ENCODE measurements at places on chromosomes 2 and 18. TPM values are rescaled to one million over a fixed set of nuclear protein-coding genes. Genes with fewer than 3 reads are reported as not detected.

DNA sequence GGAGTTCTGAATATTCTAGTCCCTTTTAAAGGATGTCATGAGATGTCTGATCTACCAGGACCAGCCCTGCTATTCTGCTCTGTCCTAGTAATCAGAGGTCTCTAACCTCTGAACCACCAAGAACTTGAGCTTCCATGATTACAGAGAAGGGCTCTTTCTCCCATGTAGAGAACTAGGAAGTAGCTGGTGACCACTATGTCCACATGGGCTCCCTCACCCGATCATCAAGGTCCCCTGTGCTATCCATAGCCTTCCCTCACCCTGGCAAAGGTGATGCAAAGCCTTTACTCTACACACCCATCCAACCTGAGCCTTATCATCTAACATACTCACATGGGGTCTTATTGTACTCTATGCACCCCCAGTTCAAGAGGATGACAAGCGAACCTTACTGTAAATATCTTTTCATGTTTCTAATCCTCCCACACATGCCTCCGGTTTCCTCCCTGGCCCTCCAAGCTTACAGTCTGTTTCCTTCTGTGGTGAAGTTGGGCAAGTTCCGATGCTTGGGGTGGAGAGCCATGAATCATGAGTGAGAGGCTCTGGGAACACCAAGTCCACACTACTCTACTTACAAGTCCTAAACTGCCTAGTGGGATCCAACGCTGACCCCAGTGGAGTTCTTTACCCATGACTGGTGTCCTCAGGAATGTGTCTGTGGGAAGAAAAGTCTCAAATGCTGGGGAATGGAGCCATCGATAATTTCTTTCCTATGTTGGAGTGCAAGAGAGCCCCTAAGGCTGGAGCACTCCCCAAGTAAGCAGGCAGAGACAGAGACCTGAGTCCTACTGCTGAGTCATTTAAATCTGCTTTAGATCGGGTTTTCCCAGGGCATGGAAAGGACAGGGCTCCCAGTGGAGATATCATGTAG, 73.3 kb upstream of the KLF7 start:
- DNase-seq = peak; percentile 34
- no peaks in the 10 kb centered on the region for H3K36me3 ChIP-seq
- H3K4me3 ChIP-seq = no peak overlapping the region

DNA sequence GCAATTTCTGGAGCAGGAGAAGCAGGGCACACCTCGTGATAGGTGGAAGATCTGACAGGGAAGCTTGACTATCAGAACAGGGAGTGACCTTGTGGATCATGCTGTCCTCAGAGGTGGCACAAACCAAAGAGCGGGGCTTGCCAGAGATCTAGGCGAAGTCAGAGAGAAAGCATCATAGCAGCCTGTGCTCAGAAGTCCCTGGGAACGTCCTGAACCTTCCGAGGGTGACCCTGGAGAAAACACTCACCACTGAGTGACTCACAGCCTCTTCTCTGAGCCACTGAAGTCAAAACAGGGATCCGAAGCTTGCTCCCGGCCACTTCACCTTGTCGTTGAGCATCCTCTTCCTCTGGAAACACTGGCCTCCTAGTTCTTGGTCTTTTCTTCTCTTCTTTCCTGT, 56.7 kb downstream of the IL1R2 start:
- no peak for DNase-seq
- H3K27ac ChIP-seq = peak overlapping the region; percentile 77
- no peaks in the 10 kb centered on the region for H3K36me3 ChIP-seq
- no peaks in the 10 kb centered on the region for H3K27me3 ChIP-seq

C2orf15 gene
- not detected for total RNA-seq

DNA sequence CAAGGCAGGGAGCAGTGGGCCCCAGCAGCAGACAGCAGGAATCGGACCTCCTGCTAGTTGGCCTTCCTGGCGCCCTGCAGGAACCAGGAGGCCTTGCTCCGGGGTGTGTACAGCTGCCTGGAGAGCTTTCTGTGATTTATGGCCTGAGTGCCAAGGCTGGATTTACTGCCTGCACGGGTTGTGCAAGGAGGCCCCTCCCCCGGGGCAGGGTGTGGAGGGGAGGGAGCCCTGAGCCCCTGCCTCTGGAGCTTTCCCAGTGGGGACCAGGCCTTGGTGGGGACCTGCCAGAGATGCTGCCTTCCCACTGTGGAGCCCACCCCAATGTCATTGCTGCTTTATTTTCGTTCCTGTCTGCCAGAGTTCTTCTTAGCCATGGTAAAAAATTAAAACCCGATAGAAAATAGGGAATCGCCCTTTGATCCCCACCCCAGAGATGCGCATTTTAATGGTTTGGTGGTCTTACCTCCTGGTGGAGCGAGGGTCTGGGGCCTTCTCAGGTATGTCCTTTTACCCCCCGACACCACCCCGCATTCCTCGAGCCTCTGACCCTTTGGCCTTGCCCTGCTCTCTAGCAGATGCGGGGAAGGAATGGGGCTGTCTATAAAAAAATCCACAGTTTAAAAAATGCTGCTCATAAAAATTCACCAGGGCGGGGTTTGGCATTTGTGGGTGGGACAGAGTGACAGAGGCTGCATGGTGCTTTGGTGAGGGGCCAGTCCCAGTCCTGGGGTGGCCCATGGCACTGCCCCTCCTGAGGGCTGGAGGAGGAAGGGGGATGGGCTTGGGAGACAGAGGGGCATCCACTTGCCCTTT, 6.9 kb upstream of the RALB start:
- peaks cover 8% of the 10 kb centered on the region for H3K4me1 ChIP-seq
- peak; percentile 88 for DNase-seq
- H3K27ac ChIP-seq = peak overlapping the region; percentile 70
- H3K4me3 ChIP-seq = no peak overlapping the region
- no peaks in the 10 kb centered on the region for H3K27me3 ChIP-seq
- no peaks in the 10 kb centered on the region for H3K36me3 ChIP-seq

C2orf81 gene
- total RNA-seq = 6.1 TPM

DNA sequence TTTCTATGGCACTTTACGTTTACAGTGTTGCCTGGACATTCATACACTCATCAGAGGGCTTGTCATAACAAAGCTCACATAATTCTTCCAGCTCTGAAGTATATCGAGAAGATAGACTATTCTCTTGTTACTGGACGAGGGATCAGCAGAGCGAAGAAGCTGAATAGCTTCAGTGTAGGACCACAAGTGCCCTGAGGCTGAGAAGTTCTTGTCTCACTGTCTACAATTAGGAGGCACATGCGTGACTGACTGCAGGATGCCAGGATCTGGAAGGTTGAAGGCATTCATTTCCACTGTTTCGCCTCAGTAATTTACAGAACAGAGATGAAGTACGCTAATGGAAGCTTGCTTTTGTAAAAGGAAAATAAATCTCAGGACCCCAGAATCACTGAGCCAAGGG, 9.6 kb downstream of the SH3YL1 start:
- H3K4me1 ChIP-seq = no peaks in the 10 kb centered on the region
- H3K4me3 ChIP-seq = no peak overlapping the region
- no peak for DNase-seq
- H3K27ac ChIP-seq = no peak overlapping the region
- no peaks in the 10 kb centered on the region for H3K27me3 ChIP-seq
- H3K36me3 ChIP-seq = no peaks in the 10 kb centered on the region

DNA sequence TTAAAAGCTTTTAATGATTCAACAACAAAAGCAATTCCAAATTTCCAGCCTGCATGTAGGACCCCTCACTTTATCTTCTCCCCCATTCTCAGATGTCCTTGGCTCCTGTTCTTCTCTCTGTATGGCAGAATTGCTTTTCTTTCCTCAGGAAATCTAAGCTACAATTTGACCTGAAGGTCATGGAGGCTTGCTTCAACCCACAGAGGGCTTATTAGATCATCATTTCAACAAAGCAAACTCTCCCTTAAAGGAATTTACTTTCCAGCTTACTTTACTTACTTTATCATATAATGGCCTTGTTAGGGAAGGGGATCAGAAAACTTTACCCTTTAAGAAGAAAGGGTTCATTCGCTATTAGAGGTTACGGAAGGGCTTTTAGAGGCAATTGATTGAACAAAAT, 211.5 kb downstream of the RAD51AP2 start:
- no peak overlapping the region for H3K4me3 ChIP-seq
- no peaks in the 10 kb centered on the region for H3K4me1 ChIP-seq
- H3K27me3 ChIP-seq = no peaks in the 10 kb centered on the region

DNA sequence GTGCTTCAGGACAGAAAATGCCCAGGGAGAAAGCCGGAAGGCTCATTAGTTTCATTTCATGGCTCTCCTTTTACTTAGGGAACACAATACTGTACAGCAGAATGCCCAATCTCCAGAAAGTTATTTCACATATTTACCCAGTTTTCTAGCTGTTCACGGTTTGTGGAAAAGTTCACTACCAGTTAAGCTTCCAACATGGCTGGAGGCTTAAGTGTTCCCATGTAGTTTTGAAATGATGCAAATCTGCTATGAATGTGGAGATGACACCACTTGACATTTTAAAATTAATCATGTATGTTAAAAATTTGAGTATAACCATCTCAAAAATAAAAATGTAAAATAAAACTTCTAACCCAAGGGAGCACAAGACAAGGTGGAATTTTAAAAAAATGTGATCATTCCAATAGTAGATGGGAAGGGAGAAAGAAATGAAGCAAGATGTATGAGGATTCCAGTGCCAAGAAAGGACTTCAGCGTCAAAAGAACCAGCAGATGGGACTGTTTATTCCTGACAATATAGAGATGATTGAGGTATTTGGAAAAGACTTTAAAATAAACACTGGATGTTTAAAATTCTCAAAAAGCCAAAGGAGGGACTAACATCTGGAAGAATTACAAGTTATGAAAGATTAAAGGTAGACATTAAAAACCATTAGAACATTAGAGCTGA, 60.9 kb upstream of the OSR1 start:
- no peak for DNase-seq
- H3K36me3 ChIP-seq = no peaks in the 10 kb centered on the region
- H3K4me1 ChIP-seq = no peaks in the 10 kb centered on the region
- H3K27ac ChIP-seq = no peak overlapping the region
- no peaks in the 10 kb centered on the region for H3K27me3 ChIP-seq
- H3K4me3 ChIP-seq = no peak overlapping the region

- no peaks in the 10 kb centered on the region for H3K36me3 ChIP-seq
- no peaks in the 10 kb centered on the region for H3K27me3 ChIP-seq
- no peaks in the 10 kb centered on the region for H3K4me1 ChIP-seq
- DNase-seq = no peak
- no peak overlapping the region for H3K27ac ChIP-seq
Observed at GRCh38 chr18:7349181-7349837, 118.4 kb downstream of the LRRC30 start.

- H3K4me1 ChIP-seq = no peaks in the 10 kb centered on the region
- no peaks in the 10 kb centered on the region for H3K27me3 ChIP-seq
- H3K27ac ChIP-seq = no peak overlapping the region
- no peaks in the 10 kb centered on the region for H3K36me3 ChIP-seq
- no peak for DNase-seq
- H3K4me3 ChIP-seq = no peak overlapping the region
Observed at GRCh38 chr2:5794012-5794411, 101.8 kb downstream of the SOX11 start.

DNA sequence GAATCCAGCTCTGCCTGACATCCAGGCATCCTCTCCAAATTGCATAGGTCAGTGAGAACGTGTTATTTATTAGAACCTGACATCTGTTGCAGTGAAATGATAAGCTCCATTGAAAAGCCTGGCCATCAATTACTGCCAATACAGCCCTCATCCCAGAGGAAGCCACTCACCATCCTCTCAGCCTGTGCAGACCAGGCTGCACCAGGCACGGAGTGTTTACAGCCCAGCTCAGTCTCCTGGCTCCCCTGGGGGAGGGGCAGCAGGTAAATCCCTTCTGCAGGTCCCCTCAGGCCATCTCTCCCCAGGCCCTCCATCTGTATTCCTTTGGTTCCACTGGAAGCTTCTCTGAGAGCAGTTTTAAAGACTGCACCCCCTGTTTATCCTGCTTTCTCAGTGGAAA, 82.6 kb upstream of the FOSL2 start:
- no peaks in the 10 kb centered on the region for H3K36me3 ChIP-seq
- H3K4me1 ChIP-seq = no peaks in the 10 kb centered on the region
- H3K27me3 ChIP-seq = no peaks in the 10 kb centered on the region
- DNase-seq = no peak
- no peak overlapping the region for H3K4me3 ChIP-seq

DNA sequence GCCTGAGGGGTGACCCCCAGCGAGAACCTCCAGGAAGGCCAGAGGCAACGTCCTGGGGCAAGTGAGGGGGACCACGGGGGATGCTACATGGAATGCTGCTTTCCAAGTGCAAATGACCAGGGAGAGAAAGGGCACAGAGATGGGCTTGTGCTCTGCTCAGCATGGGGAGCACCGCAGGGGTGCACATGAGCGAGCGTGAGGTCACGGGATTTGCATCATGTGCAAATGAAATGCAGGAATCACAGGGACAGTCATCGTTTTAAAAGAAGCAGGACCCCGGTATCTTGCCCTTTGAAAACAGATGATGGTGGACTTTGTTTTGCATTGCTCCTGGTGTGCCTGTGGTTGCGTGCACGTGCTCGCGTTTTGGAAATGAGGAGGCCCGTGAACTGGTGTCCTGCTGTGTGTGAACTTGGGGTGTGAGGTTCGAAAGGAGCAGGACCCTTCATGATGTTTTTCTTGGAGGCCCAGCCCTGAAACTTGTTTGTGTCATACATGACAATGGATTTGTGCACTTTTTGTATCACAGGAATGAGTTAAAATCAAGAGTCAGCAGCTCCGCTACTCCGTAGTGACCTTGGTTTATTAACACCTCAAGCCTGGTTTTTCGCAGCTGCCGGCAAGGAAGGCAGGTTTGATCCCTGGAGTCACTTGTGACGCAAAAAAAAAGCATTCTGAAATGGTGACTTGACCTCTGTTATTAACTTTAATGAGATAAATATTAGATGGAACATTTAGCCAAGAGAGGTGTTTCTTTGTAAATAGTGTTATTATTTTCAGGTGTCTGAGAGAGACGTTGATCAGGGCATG, 234.5 kb downstream of the LDLRAD4 start:
- H3K4me1 ChIP-seq = no peaks in the 10 kb centered on the region
- no peak for DNase-seq
- H3K27ac ChIP-seq = no peak overlapping the region
- no peaks in the 10 kb centered on the region for H3K36me3 ChIP-seq
- no peak overlapping the region for H3K4me3 ChIP-seq
- no peaks in the 10 kb centered on the region for H3K27me3 ChIP-seq

- no peak overlapping the region for H3K27ac ChIP-seq
- no peak for DNase-seq
- H3K4me1 ChIP-seq = no peaks in the 10 kb centered on the region
- H3K4me3 ChIP-seq = no peak overlapping the region
Observed at GRCh38 chr2:20737505-20737904, 70.6 kb downstream of the GDF7 start.

GRCh38 chr2:232875256-232876121, 5.4 kb downstream of the SNORC start:
- H3K27me3 ChIP-seq = no peaks in the 10 kb centered on the region
- H3K27ac ChIP-seq = no peak overlapping the region
- H3K4me1 ChIP-seq = no peaks in the 10 kb centered on the region
- H3K36me3 ChIP-seq = no peaks in the 10 kb centered on the region

GRCh38 chr2:159114835-159115234, 146.4 kb downstream of the TANC1 start:
- DNase-seq = peak; percentile 54
- H3K4me1 ChIP-seq = peaks cover 4% of the 10 kb centered on the region
- H3K36me3 ChIP-seq = no peaks in the 10 kb centered on the region
- no peak overlapping the region for H3K4me3 ChIP-seq

- H3K27ac ChIP-seq = no peak overlapping the region
- no peak for DNase-seq
- no peaks in the 10 kb centered on the region for H3K36me3 ChIP-seq
- no peaks in the 10 kb centered on the region for H3K4me1 ChIP-seq
- no peak overlapping the region for H3K4me3 ChIP-seq
- H3K27me3 ChIP-seq = no peaks in the 10 kb centered on the region
Observed at GRCh38 chr2:128440666-128441340, 122.1 kb upstream of the HS6ST1 start.

GRCh38 chr2:101308432-101309210, at the start of gene RNF149:
Gene RNF149 (minus strand): TSS chr2:101308701. CDS start chr2:101308588, 113 bp downstream.
- H3K4me3 ChIP-seq = peak within 1 kb of the TSS; percentile 99
- peaks cover 13% of the 10 kb centered on the region for H3K4me1 ChIP-seq
- H3K36me3 ChIP-seq = no peaks in the 10 kb centered on the region
- H3K27ac ChIP-seq = peak within 1 kb of the TSS; percentile 91
- H3K27me3 ChIP-seq = no peaks in the 10 kb centered on the region
- DNase-seq = peak; percentile 90
